Effector CD8-positive, alpha-beta T cell (primary cell): ENCODE measurements at places on chromosomes 1 and 21.

DNA sequence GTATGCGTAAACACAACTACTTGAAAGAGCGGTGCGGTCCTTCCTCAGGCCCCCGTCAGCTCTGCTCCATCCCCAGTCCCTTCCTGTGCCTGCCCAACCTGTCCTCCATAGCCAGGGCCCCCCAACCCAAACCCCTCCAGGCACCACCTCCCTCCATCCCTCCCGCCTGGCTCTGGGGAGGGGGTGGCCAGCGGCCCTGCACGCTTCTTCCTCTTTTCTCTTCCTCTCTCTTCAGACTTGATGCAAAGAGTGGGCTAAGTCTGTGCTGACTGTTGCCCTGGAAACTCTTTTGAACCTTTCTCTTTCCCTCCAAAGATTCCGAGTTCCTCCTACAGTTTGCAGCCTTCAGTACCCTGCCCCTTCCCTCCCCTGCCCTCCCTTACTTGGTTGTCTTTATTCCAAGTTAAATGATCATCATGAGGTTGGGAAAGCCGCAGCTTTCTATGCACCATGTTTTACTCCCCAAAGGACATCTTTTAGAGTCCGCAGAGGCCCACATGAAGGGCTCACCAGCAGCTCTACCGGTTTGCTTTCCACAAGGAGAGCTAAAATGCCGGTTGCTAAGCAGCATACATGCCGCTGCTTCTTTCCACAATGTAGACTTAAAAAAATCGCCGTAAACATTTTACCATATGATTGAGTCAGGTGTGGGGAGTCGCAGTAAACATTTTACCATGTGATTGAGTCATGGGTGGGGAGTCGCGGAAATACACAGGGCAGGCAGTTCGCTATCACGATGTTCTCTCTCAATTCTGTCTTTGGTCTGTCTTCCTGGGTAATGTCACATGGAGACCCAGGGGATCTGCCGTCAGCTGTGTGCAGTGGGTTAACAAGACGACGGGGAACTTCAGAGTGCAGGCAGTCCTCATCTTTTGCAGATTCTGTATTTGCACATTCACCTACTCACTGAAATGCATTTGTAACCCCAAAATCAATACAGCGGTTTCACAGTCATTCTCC lies 525.3 kb downstream of the KIF26B start:
- DNase-seq = no peak

DNA sequence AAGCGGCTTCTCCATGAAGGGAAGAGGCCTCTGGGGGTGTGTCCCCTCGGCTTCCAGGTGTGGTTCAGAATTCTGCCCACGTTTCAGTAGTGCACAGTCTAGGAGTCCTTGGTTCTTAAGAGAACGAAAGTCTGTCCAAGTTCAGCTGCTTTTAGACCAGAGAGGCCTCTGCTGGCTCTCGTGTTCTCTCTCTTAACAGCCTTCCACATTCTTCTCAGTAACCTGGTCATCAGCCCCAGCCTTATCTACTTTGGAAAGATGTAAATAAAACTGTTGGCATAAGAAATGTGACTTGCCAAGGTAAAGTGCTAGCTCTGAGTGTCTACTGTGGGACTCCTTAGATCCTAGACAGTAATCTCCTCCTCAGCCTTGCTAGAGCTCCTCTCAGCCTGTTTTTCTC lies 15.3 kb upstream of the STUM start:
- no peak for DNase-seq

GRCh38 chr1:39754026-39754570 lies 15.4 kb downstream of the PPIE start:
- DNase-seq = no peak

- DNase-seq = no peak
These were observed 174.9 kb downstream of the ETS2 start for GRCh38 chr21:38980416-38981313.

- DNase-seq = no peak
These were observed 14.9 kb downstream of the EDEM3 start for GRCh38 chr1:184739796-184740195.

DNA sequence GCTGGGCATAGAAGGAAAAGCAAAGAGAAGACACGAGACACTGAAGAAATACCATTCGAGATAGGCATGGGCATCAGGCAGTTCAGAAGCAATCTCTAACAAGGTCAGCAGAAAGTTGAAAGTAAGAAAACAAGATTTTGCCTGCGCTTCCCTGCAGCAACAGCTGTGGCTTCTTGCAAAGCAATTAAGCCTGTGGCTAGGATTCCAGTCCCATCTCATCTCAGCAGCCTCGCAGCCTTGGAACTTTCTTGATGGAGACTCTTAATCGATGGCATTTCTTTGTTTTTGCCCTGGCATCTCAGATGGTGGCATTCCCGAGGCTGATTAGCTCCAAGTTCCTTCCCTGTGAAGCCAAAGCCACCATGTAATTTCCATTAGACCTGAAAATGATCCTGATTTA lies 64.6 kb upstream of the SPAG17 start:
- DNase-seq = no peak

- DNase-seq = no peak
These were observed 16.6 kb upstream of the TBX15 start for GRCh38 chr1:119004781-119005180.
